Astrocyte (in vitro differentiated cells and primary cell): ENCODE measurements at places on chromosomes 2 and 18.
A peak's percentile ranks its signal among the peaks of the same experiment; 100 is the strongest.

GRCh38 chr2:119323459-119323858, 43.2 kb downstream of the C2orf76 start:
- DNase-seq, result no peak

- no peak for DNase-seq
These were observed 45.3 kb downstream of the IMPA2 start for GRCh38 chr18:12026562-12026961.

GRCh38 chr18:5297597-5297996, 2.1 kb upstream of the ZBTB14 start:
- DNase-seq, result no peak

GRCh38 chr2:40535972-40536371, 84.1 kb upstream of the SLC8A1 start:
- DNase-seq, result no peak

- DNase-seq, result no peak
These were observed 1.5 kb upstream of the RUFY4 start for GRCh38 chr2:218067523-218067922.

- no peak for DNase-seq
These were observed at the start of gene DSC1 for GRCh38 chr18:31162825-31163435. DSC1 (minus strand) TSS chr18:31162856; CDS start chr18:31162594, 262 bp downstream.

DNA sequence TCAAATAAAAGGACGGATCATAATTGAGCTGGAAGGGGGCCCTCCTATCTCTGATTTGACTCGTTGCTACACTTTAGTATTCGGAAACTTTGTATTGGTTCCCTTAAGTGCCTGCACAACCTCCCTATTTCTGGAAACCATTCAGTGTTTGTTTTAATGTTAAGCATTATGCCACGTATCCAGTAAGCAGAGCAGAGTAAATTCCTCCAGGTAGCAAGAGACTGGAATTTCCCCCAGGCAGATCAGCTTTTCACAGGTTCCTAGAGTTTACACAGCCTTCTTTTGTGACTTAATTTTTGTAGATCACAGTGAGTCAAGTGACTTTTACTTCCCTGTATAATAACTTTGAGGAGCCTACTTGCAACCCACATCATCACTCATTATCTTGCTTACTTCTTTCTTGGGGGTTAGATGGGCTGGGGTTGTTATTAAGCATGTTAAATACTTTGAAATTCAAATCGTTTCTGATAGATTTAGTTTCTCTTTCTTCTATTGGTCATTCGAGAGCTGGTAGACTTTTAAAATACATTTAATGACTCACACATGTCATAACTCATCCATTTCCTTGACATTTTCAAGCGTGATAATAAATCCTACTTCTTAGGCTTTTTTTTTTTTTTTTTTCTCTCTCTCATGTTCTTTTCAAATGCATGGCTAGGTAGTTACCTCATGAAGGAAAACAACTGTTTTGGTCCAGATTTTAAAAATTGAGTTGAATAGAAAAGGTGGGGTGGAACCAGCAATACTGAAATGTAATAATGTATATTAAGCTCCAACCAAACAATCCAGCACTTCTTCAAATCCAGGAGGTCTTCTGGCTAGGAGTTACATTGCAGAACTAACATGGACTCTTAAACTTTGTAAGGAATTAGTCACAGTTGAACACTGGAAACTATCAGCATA, 219.3 kb downstream of the NEDD4L start:
- DNase-seq, result peak; percentile 51

GRCh38 chr2:192311701-192312460, 117.1 kb upstream of the TMEFF2 start:
- no peak for DNase-seq

- no peak for DNase-seq
These were observed 247.8 kb upstream of the HDAC4 start for GRCh38 chr2:239648607-239649006.

DNA sequence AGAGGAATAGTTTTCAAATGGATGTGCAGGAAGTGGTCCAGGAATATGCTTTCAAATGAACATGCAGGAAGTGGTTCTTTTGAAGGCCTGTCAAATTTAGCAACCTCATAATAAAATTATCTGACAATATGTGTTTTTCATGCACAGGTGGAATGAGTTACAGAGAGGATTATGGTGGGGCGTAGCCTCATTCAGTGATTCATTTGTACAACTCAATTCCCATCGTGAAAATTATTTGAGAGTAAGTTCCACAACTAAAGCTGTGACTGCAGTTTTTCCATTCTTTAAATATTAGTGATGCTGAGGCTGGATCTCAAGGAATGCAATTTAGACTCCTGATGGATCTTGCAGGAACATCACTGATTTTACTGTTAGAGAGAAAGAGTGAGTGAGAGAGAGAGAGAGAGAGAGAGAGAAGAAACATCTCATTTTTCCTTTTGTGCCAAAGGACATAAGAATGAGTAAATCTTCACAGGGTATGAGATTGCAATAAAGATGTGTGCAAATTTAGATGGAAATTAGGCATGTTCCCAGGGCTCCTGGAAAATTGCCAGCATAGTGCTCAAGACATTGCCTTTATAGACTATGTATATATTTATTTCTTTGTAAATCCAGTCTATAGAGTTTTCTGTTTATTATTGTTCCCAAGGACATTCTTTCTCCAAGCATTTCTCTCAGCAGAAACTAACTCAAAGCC, 394.9 kb upstream of the ZEB2 start:
- peak; percentile 33 for DNase-seq

GRCh38 chr2:53672881-53673522, 94.6 kb upstream of the CHAC2 start:
- peak; percentile 30 for DNase-seq

- DNase-seq, result no peak
These were observed 42.5 kb upstream of the MAT2A start for GRCh38 chr2:85496436-85496835.

DNA sequence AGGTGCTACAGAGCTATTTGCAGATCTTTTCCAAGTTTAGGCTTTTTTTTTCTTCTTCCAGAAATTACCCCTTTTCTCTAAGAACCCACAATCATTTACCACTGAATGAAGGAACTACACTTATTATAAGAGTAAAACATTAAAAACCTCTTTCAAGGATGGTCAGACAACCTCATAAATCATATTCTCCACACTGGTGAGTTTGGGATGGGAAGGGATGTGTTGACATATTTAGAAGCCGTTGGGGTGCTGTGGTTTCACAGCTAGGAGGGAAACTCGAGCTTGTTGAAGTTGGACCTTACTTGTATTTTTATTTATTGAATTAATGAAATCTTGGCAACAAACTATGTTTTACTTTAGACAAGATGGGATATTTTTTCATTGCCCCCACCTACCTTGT, 289.4 kb upstream of the MEIS1 start:
- DNase-seq, result no peak

DNA sequence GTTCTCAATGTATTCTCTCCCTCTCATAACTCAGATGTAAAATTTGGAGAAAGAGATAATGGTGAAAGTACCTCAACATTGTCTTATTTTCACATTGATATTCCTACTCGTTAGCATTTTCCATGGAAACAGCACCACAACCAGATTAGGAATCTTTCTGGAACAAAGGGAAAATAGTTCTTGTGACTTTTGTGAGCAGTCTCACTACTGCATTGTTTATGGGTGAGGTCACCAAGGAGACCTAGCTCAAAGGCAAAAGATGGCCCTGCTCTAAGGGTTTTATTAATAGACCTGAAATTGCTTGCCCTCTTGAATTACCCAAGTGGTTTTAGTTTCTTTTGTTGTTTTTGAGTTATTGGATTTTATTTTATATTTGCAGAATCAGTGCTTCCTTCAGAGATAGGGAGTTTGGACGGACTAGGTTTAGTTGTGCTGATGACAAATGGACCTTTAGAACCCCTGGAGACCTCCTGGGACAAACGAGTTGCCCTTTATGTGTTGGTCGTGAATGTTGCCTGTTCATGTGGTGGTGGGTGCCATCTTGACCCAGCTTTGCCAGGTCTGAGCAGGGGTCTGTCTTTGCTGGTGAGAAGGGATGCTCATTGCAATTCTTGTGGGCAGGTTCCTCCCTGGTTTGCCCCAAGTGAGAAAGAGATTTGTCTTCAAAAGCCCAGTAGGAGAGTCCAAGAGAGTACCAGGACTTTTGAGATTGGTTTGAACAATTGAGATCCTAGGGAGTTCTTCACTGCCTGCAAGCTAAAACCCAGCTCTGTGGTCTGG, 58.1 kb downstream of the INPP4A start:
- peak; percentile 82 for DNase-seq

DNA sequence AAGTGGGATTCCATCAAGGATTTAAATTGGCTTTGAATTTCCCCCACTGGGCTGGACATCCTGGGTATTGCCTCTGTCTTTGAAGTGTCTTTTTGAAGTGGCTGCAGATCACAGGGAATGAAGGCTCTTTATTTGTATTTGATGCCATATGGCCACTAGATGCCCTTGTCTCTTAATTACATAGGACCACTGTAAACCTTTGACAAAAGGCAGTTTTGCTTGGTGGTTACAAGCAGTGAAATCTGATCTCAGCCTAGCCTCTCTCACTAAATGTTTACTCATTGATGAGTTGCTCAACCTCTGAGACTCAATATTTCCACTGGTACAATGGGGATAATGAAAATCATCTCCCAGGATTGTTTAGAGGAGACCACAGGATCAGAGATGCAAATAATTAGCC, 102.2 kb downstream of the INSIG2 start:
- no peak for DNase-seq

DNA sequence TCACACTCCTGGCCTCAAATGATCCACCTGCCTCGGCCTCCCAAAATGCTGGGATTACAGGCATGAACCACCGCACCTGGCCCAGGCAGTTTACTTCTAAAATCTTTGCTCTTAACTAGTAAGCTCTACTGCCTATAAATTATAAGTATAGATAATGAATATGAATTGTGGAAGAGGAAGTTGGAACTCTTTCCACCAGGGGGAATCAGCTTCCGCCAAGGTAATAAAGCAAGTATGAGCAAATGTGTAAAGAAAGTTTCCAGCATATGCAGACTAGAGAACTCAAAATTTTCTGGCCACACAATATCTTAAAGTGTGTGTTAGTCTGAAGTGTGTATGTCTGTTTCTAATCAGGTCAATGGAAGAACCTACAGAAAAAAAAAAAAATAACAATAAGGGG, 68.1 kb downstream of the RMDN2 start:
- no peak for DNase-seq

DNA sequence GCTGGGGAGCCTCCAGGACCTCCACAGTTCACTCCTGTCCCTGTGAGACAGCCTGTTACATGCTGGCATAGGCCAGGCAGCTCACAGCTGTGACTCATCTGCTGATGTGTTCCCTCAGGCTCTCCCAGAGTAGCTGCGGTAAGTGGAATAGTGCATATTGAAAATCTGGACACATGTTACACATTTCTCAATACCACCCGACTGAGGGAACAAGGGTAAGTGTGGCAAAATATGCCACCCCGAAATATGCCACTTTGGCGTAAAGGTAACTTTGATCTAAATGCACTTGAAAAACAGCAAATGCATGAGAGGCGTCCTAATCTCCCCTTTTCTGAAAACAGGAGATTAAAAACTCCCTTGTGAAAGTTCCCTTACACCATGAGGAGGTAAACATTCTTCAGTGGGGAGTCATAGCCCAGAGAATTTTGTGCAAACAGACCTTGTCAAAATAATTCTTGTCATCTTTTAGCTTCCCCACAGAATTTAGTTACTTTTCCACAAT, 557.9 kb downstream of the CCDC85A start:
- DNase-seq, result peak; percentile 97

- DNase-seq, result no peak
These were observed 420.8 kb upstream of the SPHKAP start for GRCh38 chr2:228602288-228602687.

GRCh38 chr2:179825494-179825893, 35.9 kb downstream of the ZNF385B start:
- peak; percentile 32 for DNase-seq

GRCh38 chr2:185338104-185338503, 400.5 kb upstream of the FSIP2 start:
- DNase-seq, result no peak

- peak; percentile 58 for DNase-seq
These were observed 87.3 kb downstream of the COLEC12 start for GRCh38 chr18:413233-413632.

DNA sequence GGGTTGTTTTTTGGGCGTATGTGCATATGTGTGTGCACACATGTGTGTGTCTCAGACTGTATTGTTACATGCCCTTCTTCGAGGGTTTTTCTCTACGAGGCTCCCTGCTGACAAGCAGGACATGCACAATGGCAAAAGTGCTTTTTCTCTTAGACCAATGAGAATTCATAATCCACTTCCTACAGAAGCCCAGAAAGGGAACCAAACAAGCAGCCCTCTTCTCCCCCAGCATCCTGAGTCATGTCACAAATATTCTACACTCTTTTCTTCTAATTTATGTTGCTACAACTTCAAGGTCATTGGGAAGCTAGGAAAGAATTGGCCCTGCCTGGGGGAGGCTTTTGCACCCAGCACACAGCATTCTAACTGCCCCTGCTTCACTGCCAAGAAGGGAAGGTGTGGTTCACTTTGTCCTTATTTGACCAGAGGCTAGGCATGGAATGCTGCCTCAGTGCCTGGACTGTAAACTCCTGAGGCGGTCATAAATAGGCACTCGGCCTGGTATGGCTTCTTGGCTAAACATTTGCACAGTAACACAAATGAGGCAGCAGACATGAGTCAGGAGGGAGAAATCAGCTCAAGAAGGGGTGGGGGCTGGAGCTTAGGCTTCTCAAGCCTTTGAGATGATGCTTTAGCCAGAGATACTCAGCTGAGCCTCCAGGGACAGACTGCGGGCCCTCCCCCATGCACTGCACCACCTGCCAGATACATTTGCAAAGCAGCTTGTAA, 92.7 kb upstream of the KLF7 start:
- DNase-seq, result peak; percentile 100

GRCh38 chr18:56637711-56638231, 621 bp downstream of the TXNL1 start:
- DNase-seq, result no peak

DNA sequence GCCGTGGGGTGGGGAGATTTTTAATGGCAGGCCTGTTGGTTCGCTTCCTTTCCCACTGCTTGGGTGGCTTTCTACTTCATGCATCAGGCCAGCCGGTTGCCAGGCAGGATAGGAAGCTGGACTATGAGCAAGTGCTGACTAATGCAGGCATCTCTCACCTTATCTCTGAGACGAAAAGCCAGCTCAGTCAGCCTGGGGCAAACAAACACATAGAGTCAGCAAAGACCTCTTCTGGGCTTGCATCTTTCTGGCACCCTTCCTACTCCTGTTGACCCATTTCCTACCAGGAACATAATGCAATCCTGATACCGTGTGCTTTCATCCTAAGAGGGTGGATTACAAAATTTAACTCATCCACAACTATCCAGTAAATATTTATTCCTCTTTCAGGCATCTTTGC, 416.6 kb upstream of the MEX3C start:
- DNase-seq, result peak; percentile 78

DNA sequence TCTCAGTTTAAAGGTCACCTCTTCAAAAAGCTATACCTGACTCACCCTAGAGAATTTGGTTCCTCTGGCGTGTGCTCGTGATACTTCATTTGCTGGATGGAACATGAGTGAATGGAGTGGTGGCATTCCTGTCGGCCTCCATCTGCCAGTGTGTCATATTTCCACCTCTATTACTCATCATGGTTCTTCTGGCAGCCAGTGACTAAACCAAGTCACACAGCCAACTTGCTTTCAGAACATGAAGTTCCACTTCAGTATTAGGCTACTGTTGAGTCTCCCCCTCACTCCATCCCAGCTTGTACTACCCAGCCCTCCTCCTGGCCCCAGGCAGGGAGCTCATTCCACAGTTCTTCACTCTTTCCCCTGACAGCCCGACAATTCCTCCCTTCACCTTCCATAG, 169.8 kb downstream of the MREG start:
- peak; percentile 94 for DNase-seq
